AG04450 (cell line): ENCODE measurements at places on chromosomes 5 and 9.

GRCh38 chr5:40679913-40680681, at the start of gene PTGER4:
Gene PTGER4, plus strand, starts transcription at chr5:40679915. Its CDS starts 1,079 bp downstream, at chr5:40680994.
- DNase-seq = no peak

DNA sequence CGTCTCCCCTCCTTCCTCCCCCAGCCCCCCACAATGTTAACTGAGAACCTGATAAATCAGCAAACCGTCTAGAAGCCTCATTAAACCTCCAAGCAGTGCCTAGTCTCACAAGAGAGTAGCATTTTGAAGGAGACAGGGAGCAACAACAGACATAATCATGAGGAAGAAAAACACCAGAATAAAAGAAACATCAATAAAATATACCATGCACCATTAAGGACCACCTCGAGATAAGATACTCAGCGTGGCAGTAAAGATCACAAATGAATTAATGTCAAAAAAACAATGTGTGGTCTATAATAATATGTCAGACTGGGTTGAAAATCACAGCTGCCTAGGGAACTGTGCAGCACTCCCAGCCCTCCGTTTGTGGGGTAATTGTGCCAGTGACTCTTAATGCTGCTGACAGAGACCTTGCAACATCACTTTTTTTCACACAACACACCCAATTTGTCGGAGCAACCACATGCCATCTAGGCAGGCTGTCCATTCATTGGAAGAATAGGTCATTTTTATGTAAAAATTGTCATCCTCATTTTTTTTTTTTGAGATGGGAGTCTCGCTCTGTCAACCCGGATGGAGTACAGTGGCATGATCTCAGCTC, 450.8 kb upstream of the WWC1 start:
- DNase-seq = no peak

DNA sequence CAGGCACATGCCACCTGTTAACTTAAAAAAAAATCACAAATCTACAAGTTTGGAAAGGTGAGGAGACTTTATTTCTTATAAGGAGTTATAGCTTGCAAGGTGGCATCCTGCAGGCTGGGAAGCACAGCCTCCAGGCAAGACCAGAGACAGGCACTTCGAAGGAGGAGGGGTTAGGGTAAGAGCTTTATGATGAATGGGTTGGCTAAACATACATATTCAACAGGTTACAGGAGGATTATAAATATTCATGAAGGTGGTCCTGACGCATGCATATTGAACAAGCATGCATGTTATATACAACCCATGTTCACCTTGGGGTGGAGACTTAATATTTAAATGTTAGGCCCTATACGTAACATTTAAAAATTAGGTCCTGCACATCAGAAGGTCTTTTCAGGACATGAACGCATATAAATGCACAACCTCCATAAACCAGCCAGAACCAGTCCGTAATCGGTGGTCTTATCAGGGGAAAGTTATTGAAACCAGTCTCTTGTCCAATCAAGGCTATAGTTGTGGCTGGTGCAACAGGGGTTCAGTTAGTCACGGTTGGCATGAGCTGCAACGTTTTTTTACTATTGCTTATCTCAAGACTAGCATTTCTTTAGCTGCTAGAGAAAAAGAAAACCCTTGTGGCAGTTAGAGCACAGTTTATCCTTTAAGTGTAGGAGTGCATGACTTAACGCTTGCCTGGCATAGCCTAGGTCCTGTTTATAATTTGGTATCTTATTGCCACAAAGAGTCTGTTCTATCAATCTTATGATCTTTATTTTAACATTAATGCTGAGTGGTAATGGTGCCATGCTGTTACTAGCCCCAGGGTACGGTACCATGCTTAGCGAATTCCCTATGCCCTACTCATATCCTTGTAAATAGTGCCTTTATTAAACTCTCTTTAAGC, 72.7 kb downstream of the C9orf57 start:
- DNase-seq = no peak

DNA sequence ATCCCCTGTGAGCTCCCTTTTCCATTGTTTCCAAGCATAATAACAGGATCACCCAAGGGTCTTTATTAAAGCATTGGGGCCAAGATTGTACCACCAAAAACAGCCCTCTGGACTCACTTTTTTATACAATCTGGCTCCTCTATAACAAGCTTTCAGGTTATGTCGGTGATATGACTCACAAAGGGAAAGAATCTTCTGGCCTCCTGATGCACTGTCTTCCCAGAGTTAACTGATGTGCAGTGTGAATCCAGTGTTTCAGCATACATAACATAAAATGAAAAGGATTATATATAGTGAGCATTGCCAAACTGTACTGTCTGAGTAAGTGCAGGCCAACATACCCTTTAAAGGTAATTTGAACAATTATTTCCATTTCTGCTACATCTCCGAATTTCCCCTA, 33.9 kb upstream of the MAN2A1 start:
- DNase-seq = no peak

DNA sequence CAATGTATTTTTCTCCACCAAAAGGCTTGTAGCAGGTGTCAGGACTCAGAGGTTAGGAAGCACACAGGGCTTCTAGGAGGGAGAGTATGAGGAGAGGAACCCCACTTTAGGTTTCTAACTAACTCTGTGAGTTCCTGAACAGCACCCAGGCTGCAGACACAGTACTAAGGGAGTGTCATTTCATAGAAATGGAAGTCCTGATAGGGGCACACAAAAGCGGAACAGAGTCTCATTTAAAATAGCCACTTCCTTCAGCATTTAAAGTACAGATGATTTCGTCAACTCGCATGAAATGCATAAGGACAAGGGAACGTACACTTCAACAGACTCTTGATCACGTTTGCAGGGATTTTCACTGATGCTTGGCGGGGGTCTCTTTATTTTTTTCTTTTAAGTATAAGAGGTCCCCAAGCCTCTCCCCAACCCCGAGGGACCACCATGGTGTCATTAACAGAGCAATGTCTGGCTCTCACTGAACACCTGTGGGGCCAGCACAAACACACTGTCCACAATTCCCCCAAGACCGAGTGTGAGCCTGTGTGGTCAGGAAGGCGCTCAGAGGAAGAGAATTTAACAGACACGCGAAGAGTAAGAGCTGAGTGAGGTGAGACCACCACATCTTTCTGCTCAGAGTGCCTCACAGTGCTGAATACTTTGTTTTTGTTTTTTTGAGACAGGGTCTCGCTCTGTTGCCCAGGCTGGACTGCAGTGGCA, 82.3 kb downstream of the SECISBP2 start:
- DNase-seq = no peak
